WTC11 (cell line): ENCODE measurements at places on chromosomes 13 and 19. TPM values are rescaled to one million over a fixed set of nuclear protein-coding genes. Genes with fewer than 3 reads are reported as not detected.

DNA sequence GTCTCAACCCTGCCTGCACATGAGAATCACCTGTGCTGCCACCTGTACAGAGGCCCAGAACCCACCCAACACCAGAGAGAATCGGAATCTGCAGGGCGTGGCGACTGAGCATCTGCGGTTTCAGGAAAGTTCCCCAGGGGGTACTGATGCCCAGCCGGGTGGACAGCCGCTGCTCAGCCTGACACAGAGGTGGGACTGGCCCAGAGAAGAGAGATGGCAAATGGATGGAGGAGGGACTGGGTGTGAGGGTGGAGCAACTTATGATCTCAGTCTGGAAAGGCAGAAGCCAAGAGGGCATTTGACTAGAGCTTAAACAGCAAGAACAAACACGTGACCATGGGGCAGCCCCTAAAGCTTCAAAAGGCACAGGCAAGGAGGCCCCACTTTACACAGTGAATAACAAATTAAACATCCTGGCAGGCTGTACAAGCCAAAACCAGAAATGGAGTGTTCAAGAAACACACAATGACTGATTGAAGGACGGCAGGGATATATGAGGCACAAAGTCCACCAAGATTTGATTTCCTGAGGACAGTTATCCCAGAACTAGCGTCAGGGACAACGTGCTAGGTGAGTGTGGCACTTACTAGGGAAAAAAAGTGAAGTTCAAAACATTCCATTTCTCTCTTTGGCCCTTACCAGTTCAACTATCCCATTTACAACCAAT lies 3.1 kb downstream of the RANBP3 start:
- peaks cover 5% of the 10 kb centered on the region; the same call in 1 of the 2 replicates for H3K27me3 ChIP-seq
- DNase-seq: no peak
- no peak overlapping the region for H3K27ac ChIP-seq
- H3K4me3 ChIP-seq: no peak overlapping the region
- peaks cover 29% of the 10 kb centered on the region for H3K4me1 ChIP-seq

DNA sequence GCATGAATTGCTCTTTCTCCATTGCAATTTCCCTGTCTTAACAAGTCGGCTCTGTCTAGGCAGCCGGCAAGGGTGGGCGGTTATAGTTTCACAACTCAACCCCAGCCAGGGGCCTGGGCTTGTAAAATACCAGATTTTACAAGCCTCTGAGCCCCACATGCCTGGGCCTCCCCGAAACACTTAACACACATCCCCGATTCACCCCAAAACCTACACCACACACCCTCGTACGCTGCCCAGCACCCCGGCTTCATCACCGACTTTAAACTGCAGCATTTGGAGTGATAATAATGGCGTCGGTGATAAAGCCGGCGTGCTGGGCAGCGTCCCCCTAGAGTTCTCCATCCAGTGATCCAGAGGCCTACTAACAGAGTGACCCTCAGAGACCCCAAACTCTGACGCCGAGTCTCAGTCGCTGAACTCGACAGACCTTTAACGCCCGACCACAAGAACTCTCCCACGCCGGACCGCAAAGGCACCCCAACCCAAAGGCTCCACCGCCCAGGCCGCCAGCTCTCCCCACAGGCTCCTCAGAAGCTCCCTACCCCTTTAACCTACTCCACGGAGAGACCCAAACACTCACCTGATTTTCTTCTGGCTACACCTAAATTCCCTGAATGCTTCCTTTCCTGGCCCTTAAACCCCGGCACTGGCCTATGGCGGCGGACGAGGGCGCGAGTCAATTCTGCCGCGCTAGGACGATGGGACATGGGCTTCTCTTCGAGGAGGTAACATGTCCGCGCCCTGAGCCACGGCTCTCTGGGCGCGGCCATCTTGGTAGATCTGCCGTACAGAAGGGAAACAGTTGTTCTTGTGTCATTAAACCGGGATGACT lies at the start of gene ZNF649:
TSS of gene ZNF649 (minus strand) at position 687 of the 835 bp plus-strand sequence. CDS start 4,910 bp downstream, outside the sequence.
- H3K4me3 ChIP-seq: peak within 1 kb of the TSS; percentile 99
- peaks cover 54% of the 10 kb centered on the region for H3K36me3 ChIP-seq
- DNase-seq: peak; percentile 88
- peak within 1 kb of the TSS; percentile 100 for H3K27ac ChIP-seq

- no peaks in the 10 kb centered on the region for H3K36me3 ChIP-seq
- DNase-seq: no peak
- peaks cover 6% of the 10 kb centered on the region; the same call in 1 of the 2 replicates for H3K27me3 ChIP-seq
- H3K27ac ChIP-seq: no peak overlapping the region
- peaks cover 25% of the 10 kb centered on the region for H3K4me1 ChIP-seq
Measured at GRCh38 chr13:97116754-97117153, 105.4 kb upstream of the MBNL2 start.

GRCh38 chr13:107518780-107519179 lies 696.6 kb downstream of the LIG4 start:
- no peak overlapping the region for H3K27ac ChIP-seq
- 0 out of 2 replicates have a peak, but pooled peaks cover 3% of the 10 kb centered on the region for H3K4me1 ChIP-seq
- H3K4me3 ChIP-seq: no peak overlapping the region
- H3K36me3 ChIP-seq: no peaks in the 10 kb centered on the region
- DNase-seq: no peak

DNA sequence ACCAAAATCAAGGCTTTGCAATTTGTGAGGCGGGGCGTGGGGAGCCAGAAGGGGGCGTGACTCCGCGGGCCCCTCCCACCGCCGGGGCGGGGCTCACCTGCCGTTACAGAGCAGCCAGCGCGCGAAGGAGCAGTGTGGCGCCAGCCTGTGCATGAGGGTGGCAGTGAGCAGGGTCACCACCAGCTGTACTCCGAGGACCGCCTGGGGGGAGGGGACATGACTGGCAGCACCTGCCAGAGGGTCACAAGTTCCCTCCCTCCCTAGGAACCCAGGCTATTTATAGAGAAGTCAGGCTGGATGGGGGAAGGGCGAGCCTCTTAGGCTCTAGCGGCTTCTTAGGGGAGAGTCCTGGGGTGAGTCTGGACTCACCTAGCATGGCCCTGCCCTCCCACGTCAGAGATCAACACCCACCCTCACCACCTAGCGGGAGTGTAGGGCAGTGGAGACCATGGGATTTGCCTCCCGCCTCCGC lies 3.6 kb downstream of the TMEM161A start:
- H3K27me3 ChIP-seq: peaks cover 20% of the 10 kb centered on the region
- H3K36me3 ChIP-seq: peaks cover 27% of the 10 kb centered on the region
- DNase-seq: peak; percentile 82
- H3K4me1 ChIP-seq: peaks cover 18% of the 10 kb centered on the region
- H3K27ac ChIP-seq: no peak overlapping the region

GRCh38 chr13:98772794-98773452 lies 20.5 kb upstream of the SLC15A1 start:
- peaks cover 4% of the 10 kb centered on the region for H3K4me1 ChIP-seq
- H3K4me3 ChIP-seq: no peak overlapping the region
- H3K36me3 ChIP-seq: no peaks in the 10 kb centered on the region
- no peaks in the 10 kb centered on the region; the same call in 1 of the 2 replicates for H3K27me3 ChIP-seq
- peak; percentile 57 for DNase-seq

DNA sequence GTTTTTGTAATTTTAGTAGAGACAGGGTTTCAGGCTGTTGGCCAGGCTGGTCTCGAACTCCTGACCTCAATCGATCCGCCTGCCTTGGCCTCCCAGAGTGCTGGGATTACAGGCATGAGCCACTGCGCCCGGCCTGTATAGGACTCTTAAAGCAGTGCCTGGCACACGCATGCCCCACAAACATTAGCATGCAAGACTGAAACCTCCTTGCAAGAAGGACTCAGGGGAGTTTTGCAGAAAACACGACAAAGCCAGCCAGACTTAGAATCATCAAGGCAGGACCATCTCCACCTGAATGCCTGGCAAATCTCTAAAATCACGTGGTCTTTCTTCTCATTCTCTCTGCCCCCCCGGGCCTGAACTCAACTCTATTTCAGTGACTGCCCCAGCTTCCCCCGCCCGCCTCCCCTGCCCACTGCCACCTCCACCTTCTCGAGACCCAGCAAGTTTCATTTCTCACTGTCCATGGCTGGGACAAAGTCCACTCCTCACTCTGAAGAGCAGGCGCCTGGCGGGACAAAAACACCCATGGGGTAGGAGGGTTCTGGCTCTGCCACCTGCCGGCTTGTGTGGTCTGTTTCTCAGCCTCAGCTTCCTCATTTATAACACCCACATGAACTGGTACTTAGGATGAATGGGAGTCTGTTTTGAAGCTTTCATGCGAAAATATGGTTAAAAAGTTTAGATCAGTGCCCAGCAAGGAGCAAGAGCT lies 2.4 kb downstream of the TICAM1 start:
- no peaks in the 10 kb centered on the region for H3K36me3 ChIP-seq
- no peaks in the 10 kb centered on the region for H3K4me1 ChIP-seq
- H3K27ac ChIP-seq: no peak overlapping the region
- H3K27me3 ChIP-seq: peaks cover 29% of the 10 kb centered on the region
- no peak overlapping the region for H3K4me3 ChIP-seq

GRCh38 chr19:35261356-35262100 lies 7.2 kb upstream of the USF2 start:
- H3K36me3 ChIP-seq: peaks cover 30% of the 10 kb centered on the region
- H3K4me3 ChIP-seq: no peak overlapping the region
- no peak overlapping the region; the same call in 1 of the 2 replicates for H3K27ac ChIP-seq
- peaks cover 8% of the 10 kb centered on the region for H3K4me1 ChIP-seq

DNA sequence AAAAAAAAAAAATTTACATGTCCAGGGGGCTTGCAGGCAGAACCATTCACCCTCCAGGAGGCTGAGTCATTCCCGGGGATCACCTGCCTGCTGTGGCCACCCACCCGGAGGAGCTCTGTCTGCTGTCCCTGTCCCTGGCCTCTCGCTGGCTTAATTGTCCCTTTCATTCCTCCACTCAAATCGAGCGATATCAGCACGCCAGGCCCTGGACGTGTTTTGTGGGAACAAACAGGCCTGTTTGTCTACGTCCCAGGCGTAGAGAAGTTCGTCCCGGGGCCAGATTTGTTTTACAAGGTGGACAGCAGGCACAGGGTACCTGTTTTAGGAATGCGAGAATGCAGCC lies 21.2 kb downstream of the SULT2B1 start:
- no peak overlapping the region for H3K4me3 ChIP-seq
- H3K27me3 ChIP-seq: no peaks in the 10 kb centered on the region
- no peaks in the 10 kb centered on the region for H3K36me3 ChIP-seq
- H3K27ac ChIP-seq: no peak overlapping the region
- peaks cover 15% of the 10 kb centered on the region for H3K4me1 ChIP-seq

DNA sequence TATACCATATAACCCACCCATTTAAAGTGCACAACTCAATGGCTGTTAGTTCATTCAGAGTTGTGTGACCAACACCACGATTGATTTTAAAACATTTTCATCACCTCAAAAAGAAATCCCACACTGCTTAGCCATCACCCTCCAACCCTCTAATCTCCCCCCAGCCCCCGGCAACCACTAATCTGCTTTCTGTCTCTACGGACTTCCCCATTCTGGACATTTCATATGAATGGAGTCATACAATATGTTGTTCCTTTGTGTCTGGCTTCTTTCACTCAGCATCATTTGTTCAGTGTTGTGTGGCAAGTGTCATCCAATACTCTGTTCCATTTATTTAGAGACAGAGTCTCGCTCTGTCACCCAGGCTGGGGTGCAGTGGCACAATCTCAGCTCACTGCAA lies 4.0 kb upstream of the PNMA8B start:
- no peak overlapping the region for H3K4me3 ChIP-seq
- H3K4me1 ChIP-seq: peaks cover 10% of the 10 kb centered on the region
- peaks cover 12% of the 10 kb centered on the region for H3K27me3 ChIP-seq
- H3K36me3 ChIP-seq: 0 out of 2 replicates have a peak, but pooled peaks cover under 1% of the 10 kb centered on the region
- DNase-seq: no peak

GRCh38 chr19:48935864-48936263 lies 2.4 kb downstream of the DHDH start:
- H3K36me3 ChIP-seq: peaks cover 4% of the 10 kb centered on the region
- no peak overlapping the region for H3K4me3 ChIP-seq
- H3K27ac ChIP-seq: no peak overlapping the region
- peaks cover 43% of the 10 kb centered on the region for H3K27me3 ChIP-seq
- no peak for DNase-seq

GRCh38 chr13:43269037-43269481 lies 245.7 kb downstream of the DNAJC15 start:
- H3K4me3 ChIP-seq: no peak overlapping the region
- H3K36me3 ChIP-seq: no peaks in the 10 kb centered on the region
- no peak for DNase-seq
- H3K27ac ChIP-seq: no peak overlapping the region

GRCh38 chr13:51728972-51729371 lies 75.0 kb downstream of the DHRS12 start:
- H3K27ac ChIP-seq: no peak overlapping the region
- no peak for DNase-seq
- H3K4me3 ChIP-seq: no peak overlapping the region

- H3K27me3 ChIP-seq: no peaks in the 10 kb centered on the region
- no peak for DNase-seq
- H3K27ac ChIP-seq: no peak overlapping the region
- no peaks in the 10 kb centered on the region for H3K4me1 ChIP-seq
- no peak overlapping the region for H3K4me3 ChIP-seq
Measured at GRCh38 chr13:25507841-25508240, 136.1 kb downstream of the ATP8A2 start.

DNA sequence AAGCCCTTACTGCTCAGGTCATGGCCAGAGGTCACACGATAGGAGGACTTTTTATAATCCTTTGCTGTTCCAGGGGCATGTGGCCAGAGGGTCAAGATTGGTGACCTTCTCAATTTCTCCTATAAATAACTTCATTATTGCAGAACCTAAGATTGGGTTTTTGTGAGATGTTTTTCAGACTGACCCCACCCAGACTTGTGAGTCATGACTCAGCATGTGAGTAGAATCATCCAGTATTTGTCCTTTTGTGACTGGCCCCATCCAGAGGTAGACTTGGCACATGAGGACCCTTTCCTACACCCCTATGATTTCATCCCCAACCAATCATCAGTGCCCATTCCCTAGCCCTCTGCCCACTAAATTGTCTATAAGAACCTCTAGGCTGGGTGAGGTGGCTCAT lies 84.5 kb upstream of the ABCC4 start:
- no peaks in the 10 kb centered on the region; the same call in 1 of the 2 replicates for H3K4me1 ChIP-seq
- H3K27ac ChIP-seq: no peak overlapping the region
- no peak overlapping the region for H3K4me3 ChIP-seq
- H3K36me3 ChIP-seq: no peaks in the 10 kb centered on the region
- H3K27me3 ChIP-seq: no peaks in the 10 kb centered on the region
- DNase-seq: no peak

DNA sequence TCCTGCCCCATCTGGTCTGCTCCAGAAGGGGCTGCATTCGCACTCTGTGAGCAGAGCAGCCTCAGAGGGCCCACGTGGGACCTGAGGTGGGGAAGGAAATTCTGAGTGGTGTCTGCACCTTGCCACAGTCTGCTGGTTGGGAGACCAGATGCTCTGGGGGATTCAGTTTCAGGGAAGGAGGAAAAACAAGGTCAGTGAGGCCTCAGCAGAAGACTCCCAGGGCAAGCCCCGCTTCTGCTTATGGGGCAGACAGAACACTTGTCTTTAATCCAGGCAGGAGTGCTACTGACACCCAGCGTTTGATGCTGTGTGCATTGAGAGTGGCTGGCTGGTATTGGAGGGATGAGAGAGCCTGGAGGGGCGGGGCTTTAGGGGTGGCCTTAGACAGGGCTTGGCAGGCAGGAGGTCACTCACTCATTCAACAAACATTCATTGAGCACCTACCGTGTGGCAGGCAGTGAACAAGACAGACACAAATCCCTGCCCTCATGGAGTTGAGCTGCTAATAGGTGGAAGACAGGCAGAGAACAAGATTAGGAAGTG lies 4.9 kb upstream of the CLEC17A start:
- no peaks in the 10 kb centered on the region for H3K36me3 ChIP-seq
- H3K4me3 ChIP-seq: no peak overlapping the region
- H3K4me1 ChIP-seq: peaks cover 8% of the 10 kb centered on the region; the same call in 1 of the 2 replicates
- peak overlapping the region; percentile 51; the same call in 1 of the 2 replicates for H3K27ac ChIP-seq
- DNase-seq: no peak

GRCh38 chr13:113048766-113049165 lies 56.8 kb upstream of the F7 start:
- H3K27me3 ChIP-seq: no peaks in the 10 kb centered on the region; the same call in 1 of the 2 replicates
- no peak for DNase-seq
- peaks cover 9% of the 10 kb centered on the region for H3K4me1 ChIP-seq
- no peak overlapping the region; the same call in 1 of the 2 replicates for H3K27ac ChIP-seq

The NTF4 gene
- 3.9 to 7.7 TPM (median 5.0 TPM) in 3 replicates for total RNA-seq

The WASF3 gene
- 26.8 to 33.7 TPM (median 32.6 TPM) in 3 replicates for total RNA-seq

The SOX1 gene
- total RNA-seq: 0.15 to 0.25 TPM (median 0.18 TPM) in 3 replicates

The UBL3 gene
- total RNA-seq: 12.8 to 15.5 TPM (median 13.5 TPM) in 3 replicates
